Suppressor macrophage (primary cell): ENCODE measurements at places on chromosomes 7 and 10.

GRCh38 chr7:127798023-127798422 lies 146.0 kb downstream of the SND1 start:
- DNase-seq = peak; percentile 77

DNA sequence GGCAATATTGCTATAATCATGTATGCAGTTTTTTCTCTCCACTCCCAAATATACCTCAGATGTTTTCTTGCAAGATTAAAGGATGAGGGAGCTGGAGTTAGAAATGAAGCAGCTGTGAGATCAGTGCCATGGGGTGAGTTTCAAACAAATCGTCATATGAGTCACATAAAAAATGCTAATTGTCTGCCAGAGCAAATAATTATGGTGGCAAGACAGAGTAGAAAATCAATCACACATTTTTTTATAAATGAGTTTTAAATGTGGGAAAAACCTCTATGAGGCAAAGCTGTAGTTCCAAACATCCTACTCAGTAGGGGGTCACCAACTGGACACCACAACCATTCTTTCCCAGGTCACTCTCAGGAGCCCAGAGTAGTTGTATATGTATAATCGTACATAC lies 55.3 kb downstream of the CH25H start:
- no peak for DNase-seq

DNA sequence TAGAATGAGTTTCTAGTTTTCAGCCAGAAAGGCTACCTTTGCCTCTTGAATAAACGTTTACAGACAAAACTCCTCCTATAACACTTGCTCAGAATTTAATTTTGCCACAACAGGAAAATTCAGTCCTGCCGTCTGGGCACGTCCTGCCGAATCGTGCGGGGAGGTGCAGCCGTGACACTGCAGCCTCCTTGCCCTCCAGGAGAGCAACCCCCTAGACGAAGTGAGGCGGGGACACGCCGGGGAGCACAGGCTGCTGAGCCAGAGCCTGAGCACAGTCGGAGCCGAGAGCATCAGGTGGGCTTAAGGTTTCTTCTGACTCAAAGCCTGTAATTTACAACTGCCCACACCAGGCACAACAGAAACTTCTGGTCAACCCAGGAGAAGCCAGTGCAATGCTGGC lies 102.3 kb downstream of the DYNC2I1 start:
- DNase-seq = no peak

- peak; percentile 77 for DNase-seq
Observed at GRCh38 chr7:140326116-140326928, 72.0 kb downstream of the SLC37A3 start.

GRCh38 chr7:45196374-45196773 lies 38.8 kb downstream of the RAMP3 start:
- peak; percentile 17 for DNase-seq

GRCh38 chr7:88480896-88481295 lies 174.2 kb upstream of the STEAP4 start:
- DNase-seq = no peak

DNA sequence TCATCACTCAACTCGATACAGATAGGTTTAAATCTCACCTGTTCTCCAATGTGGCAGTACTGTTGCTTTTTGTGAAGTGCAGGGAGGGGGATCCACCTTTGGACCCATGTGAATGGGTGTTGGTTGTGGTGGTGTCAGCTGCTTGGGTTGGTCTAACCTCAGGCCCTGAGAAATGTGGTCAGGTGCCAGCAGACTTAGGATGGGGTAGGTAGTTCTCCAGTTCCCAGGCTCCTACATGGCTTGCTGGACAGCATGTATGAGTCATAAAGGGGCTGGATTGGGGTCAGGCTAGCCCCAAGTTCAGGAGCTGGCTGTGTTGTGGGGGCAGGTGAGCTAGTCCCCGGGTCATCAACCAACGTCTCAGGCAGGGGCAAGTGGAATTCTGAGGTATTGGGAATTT lies 472.6 kb upstream of the CNTNAP2 start:
- DNase-seq = no peak

DNA sequence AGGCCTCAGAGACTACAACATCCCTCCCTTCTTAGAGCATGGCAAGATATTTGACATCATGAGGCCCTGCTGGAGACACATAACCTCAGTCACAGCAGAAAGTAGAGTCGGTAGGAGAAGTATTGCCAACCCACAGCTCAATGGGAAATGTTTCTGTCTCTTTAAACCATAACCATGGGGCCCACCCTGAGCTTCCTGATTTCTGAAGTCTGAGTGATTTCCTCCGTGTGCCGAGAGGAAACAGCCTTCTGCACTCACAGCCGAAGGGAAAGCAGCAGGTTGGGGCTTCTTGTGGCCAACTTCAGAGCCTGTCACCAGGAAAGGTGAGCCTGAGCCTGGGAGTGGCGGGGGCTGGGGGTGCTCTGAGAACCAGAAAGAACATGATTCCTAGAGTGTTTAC lies at the start of gene GIMAP1:
Gene GIMAP1, plus strand, starts transcription at position 246 of the 400 bp plus-strand sequence. CDS start 2,435 bp downstream, outside the sequence.
- peak; percentile 67 for DNase-seq

- peak; percentile 27 for DNase-seq
Observed at GRCh38 chr7:138400400-138400886, 59.6 kb upstream of the TRIM24 start.

DNA sequence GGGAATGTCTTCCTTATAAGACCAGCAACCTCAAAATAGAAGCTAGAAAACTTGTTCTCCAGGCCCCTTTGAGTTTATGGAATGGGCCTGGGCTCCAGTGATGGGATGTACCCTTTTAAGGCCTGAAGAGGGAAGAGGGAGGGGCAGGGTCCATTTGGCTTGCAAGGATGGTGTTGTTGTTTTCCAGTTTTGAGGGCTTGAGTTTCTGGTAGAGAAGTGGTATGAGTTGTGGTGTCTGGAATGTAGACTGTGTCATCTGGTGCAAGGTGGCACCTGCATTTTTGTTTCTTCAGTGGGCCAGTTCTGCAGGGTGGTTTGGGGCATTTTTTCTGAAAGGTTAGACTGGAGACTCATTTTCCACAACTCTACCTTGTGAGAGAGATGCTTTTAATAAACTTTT lies 90.1 kb downstream of the ZNF777 start:
- DNase-seq = no peak

GRCh38 chr10:106793617-106794016 lies 370.9 kb downstream of the SORCS1 start:
- DNase-seq = no peak

GRCh38 chr10:55858730-55859129 lies 502.3 kb downstream of the ZWINT start:
- no peak for DNase-seq

DNA sequence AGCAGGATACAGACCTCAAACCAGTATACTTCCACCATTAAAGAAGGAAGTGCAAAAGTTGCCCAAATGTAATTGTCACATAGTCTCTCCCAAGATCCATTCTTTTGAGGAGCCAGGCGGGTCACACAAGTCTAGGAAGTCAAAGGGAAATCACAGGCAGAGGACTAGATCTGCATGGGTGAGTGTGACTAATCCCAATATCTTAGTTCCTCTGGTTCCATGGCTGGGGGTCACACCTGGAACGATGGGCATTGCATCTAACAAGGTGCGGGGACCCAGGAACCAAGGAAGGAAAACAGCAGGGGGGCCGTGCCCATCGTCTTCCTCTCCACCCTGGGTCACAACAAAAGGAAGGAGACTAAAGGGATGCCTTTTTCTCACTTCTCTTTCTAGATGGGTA lies 1138.8 kb downstream of the XPNPEP1 start:
- no peak for DNase-seq

GRCh38 chr10:76287856-76288255 lies 856.4 kb downstream of the LRMDA start:
- no peak for DNase-seq
